ENCODE measurements at places on chromosomes 16 and 17. TPM values are rescaled to one million over a fixed set of nuclear protein-coding genes. Genes with fewer than 3 reads are reported as not detected.
A peak's percentile ranks its signal among the peaks of the same experiment; 100 is the strongest.

GRCh38 chr17:63682441-63682840 lies 17.5 kb downstream of the LIMD2 start:
- DNase-seq = no peak

GRCh38 chr16:9843424-9844018 lies 338.7 kb downstream of the GRIN2A start:
- no peak for DNase-seq

GRCh38 chr17:7097940-7098339 lies 16.7 kb downstream of the ASGR2 start:
- DNase-seq = no peak

GRCh38 chr17:44914148-44914547 lies 1.2 kb downstream of the GFAP start:
- DNase-seq = no peak

- DNase-seq = peak; percentile 46
Measured at GRCh38 chr17:80253631-80254395, 6.8 kb upstream of the RNF213 start.

DNA sequence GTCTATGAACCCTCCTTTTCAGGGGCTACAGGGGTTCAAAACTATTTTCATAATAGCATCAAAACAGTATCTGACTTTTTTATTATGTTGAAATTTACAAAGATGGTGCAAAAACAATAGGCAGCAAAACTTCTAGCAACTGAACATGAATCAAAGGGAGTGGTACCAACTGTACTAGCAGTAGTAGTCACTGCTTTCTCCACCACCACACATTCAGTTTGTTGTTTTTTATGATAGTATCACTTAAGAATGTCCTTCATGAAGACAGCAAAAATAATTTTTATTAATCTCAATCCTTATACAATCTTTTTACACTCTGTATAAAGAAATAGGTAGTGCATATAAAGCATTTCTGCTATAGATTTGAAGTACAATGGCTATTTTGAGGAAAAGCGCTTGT lies 47.6 kb downstream of the MED13 start:
- DNase-seq = no peak

DNA sequence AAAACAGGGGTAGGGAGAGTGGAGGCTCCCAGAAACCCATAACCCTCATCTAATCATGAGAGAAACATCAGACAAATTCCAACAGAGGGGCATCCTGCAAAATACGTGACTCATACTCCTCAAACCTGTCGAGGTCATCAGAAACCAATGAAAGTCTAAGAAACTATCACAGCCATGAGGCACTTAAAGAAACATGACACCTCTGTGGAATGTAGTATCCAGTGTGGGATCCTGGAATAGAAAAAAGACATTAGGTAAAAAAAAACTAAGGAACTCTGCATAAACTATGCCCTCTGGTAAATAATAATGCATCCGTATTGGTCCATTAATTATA lies 16.4 kb downstream of the CDH5 start:
- no peak for DNase-seq

GRCh38 chr17:59899099-59899498 lies 6.2 kb downstream of the RPS6KB1 start:
- no peak for DNase-seq

CBLN1 gene
- 1.2 TPM for total RNA-seq

CLDN6 gene
- not detected for total RNA-seq

CDT1 gene
- 0.67 TPM for total RNA-seq

CDK5R1 gene
- 1.5 TPM for total RNA-seq

TBC1D3 gene
- total RNA-seq = not detected

Data from right cardiac atrium (tissue), 5 donors.